ENCODE measurements at places on chromosomes 12 and 14.

GRCh38 chr12:12214635-12215131 lies 52.2 kb downstream of the LRP6 start:
- DNase-seq = no peak

DNA sequence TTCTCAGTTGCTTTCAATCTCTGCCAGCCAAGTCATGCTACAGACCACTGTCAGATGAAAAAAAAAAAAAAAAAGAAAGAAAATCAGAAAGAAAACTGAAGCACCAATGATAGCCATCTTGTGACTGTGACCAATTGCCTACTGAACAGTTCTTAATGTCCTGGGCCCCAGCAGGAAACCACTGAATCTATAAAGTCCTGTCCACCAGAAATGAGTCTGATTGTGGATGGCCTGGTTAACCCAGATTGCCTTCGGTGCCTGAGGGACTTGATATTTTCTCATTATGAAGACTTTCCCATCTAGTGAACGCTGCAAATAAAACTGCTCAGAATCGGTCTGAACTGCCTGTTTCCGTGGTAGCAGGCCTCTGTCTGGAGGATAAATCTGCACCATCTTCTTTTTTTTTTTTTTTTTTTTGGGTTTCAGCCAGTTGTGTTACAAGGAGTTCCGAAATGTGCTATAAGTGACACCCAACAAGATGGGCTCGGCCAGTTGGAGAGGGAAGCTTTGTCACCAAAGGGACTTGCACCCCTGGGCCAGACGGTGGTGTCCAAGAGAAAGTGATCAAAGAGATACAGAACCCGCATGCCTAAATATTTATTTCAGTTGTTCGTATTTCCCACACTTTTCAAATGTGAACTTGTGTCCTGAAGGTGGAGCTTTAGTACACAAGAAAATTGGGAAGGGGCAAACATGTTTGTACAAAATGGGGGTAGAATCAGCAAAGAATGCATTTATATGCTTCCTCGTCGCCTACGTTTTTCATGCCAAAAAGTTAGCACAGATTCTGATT lies 3.0 kb upstream of the PLXNC1 start:
- peak; percentile 16 for DNase-seq

GRCh38 chr12:27257104-27257843 lies 13.2 kb downstream of the STK38L start:
- no peak for DNase-seq

DNA sequence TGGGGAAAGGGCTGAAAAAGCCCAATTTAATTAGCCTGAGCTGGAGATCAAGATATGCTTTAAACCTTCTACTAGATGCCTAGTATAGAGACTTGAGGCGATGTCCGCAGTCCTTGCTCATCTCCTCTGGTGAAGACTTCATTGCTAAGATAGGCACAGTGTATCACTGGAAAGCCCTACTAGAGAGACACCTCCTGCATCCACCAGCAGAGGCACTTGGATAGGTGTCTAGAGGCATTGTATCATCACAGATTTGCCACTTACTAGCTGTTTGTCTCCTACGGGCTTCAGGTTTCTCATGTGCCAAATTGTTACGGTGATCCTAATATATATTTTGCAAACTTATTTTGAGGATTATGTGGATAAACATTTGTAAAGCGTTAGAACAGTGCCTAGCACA lies 1048.5 kb downstream of the GALC start:
- no peak for DNase-seq

DNA sequence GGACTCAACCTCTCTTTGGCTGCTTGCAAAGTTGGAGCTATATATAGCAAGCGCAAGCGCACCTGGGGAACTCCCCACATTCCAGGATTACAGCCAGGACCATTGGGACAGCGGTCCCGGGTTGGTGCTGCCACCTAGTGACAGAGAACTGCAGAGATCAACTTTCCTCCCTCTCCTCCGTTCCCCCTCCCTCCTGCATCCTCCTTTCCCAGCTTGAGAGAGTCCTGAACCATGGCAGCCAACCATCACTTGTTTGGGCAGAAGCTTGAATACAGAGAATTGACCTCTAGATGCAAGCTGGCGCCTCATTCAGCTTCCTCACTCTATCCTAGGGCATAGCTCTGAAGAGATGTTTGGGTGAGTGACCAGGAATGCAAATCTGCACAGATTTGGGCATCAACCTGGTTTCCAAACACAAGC lies 17.4 kb upstream of the FLVCR2 start:
- peak; percentile 80 for DNase-seq

GRCh38 chr14:54579621-54580020 lies 12.7 kb downstream of the SAMD4A start:
- DNase-seq = no peak

DNA sequence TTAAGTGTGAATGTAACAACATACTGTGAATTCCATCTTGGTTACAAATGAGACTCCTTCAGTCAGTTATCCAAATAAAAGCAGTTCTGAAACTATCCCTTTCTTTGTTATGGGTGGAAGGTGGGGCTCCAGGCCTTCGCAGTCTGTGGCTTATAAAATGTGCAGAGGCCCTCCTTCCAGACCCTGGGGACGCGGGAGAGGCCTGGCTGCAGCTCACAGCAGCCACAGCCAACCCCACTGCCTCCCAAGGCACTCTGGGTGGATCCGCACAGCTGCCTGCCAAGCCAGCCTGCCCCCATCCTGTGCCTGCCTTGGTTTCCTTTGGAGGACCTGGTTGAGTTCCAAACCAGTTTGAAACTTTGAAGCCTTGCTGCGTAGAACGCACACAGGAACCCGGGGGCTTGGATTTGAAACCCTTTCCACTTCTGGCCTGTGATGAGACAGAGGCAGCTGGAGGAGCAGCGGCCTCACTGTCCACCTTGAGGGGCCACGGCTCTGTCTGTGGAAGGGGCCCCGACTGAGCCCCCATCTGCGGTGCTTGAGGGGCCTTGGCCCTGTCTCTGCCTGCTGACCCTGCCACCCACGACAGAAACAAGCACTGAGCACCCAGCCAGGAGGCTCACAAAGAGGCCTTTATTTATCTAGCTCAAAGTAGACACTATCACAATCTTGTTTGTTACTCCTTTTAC lies 30.4 kb downstream of the CCNK start:
- DNase-seq = no peak

GRCh38 chr14:66247662-66248193 lies 238.4 kb upstream of the CCDC196 start:
- no peak for DNase-seq
